HS-5 (cell line): ENCODE measurements at places on chromosomes 5 and 9.

- no peak for DNase-seq
These were observed 262.7 kb upstream of the KCNN2 start for GRCh38 chr5:114099161-114099560.

DNA sequence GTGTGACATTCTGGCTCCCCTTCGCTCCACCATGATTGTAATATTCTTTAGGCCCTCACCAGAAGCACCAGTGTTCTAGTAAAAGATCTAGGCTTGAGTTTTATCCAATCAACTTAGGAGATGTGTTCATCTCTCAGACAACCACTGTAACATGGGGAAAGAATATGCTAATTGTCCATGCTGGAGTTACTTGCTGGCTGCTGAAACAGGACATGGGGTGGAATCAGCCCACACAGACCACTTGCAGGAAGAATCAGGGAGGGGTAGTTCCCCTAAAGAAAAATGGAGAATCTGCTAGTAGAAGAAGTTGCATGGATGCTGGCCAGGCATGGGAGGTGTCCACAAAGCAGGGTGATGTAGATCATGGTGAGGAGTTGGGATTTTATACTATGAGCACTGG, 86.2 kb downstream of the FEM1C start:
- DNase-seq: no peak

DNA sequence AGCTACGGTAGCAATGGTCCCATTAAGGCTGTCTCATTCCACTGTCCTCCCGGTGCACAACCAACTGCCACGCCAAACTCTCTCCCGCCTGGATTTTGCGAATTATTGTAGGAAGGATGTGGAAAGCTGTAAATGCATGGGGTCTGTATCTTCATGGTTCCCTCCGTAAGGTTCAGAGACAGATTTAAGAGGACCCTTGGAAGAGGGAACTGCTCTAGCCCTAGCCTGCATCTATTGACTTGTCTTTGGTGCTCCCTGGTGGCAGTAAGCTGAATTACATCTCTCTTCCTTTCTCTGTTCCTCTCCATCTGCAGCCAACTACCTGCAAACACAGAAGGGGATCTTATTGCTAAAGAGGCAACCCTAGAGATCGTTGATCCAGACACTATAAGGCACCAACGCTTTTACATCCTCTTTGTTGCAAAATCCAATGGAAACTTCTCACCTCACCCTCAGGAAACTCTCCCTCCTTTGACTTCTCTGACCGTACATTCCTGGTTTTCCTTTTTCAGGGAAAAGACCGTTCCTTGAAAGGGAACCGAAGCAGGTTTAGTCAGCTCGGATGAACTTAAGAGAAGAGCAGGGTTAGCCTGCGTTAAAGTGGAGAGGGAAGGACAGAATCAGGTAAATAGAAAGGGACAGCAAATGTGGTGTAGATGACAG, 11.9 kb downstream of the CAPSL start:
- peak; percentile 54 for DNase-seq

GRCh38 chr9:130433168-130433946, 11.4 kb upstream of the ASS1 start:
- no peak for DNase-seq

- no peak for DNase-seq
These were observed 18.4 kb downstream of the TRIM32 start for GRCh38 chr9:116705531-116705930.

DNA sequence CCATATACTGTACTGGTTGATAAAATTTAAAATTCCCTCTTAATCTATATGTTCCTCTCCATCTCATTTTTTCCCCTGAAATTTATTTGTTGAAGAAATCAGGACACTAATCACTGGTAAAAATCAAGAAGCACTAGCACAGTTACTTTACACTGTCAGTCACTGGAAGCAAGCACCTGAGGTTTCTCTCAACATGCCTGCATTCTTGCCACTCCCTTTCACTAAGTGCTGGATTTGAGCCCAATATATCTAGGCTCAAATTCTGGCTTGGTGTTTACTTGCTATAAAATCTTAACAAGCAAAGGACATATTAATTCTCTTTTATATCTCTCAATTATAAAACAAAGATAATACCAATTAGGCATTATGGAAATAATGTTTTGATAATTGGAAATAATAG, 58.6 kb downstream of the DIAPH1 start:
- DNase-seq: no peak

DNA sequence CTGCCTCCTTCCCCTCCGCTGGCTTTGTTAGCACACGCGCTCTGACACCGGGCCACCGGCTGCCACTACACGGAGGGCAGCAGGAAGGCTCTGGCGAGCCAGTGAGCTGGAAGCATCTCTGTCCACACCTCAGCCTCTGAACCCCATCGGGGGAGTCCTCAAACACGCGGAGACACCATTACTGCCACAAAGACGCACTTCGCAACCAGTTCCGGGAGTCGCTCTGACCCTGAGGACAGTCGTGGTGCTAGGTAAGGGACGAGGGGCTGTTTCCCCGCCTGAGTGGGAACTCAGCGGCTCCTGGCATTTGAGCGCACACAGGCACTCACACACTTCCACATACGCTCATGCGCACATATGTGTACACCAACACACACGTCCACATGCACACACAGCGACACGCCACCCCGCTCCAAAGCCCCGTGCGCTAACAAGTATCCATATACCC, 160.0 kb downstream of the C9orf152 start:
- DNase-seq: no peak

DNA sequence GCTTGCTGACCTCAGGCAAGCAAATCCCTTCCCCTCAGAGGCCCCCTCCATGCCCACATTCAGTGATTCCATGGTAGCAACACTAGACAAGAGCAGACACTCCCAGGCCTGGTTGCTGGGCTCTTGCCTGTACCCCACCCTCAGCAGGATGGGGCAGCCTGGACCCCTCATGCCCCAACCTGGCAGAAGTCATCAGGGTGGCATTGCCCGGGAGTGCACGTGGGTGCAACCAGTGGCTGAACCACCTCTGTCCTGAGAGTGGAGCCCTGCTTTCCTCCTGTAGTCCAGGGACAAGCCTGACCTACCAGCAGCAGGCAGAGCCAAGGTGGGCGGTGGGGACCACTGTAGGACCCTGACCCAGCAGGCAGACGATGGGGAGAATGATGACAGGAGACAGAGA, 65.8 kb upstream of the TBC1D2 start:
- no peak for DNase-seq

DNA sequence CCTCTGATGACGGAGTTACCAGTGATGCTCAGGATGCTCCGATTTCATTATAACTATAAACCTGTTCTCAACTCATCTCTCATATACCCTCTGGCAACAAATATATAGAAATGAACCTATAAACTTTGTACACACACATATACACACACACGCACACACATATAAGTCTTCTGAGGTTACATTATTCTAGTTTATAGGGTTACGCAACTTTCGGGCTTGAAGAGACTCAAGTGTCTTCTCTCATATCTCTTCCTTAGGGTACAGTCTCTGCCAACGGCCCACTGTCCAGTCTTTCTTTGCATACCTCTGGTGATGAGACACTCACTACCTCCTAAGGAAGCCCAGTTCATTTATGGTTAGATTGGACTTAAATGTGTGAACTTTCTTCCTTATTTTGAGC, 69.4 kb upstream of the TBC1D2 start:
- DNase-seq: no peak

- DNase-seq: peak; percentile 95
These were observed 106.4 kb upstream of the ELL2 start for GRCh38 chr5:96067894-96068614.

GRCh38 chr5:45288746-45289145, 407.4 kb downstream of the HCN1 start:
- DNase-seq: no peak

- DNase-seq: no peak
These were observed at the start of gene CDO1 for GRCh38 chr5:115816226-115817081. Gene CDO1 (minus strand): TSS chr5:115816659. CDS start chr5:115816397, 262 bp downstream.

DNA sequence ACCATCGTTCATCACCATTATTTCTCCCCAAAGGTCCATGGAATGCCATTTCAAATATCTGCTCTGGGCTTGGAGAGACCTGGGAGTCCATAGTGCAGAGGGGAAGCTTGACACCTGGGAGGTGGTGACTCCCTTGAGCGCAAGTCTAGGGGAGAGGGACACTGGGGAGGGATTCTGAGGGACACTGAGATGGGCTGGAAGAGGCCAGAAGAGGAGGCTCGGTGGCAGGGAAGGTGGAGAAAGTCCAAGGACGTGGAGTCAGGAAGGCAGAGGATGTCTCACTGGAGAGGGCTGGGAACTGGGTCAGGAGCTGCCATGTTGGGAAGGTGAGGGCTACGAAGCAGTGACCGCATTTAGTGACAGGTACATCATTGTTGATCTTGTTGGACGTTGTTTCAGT, 160.3 kb upstream of the MVB12B start:
- no peak for DNase-seq

- no peak for DNase-seq
These were observed 94.0 kb downstream of the RAPGEF6 start for GRCh38 chr5:131541071-131541470.

- DNase-seq: no peak
These were observed 208.0 kb upstream of the ANKRD55 start for GRCh38 chr5:56440871-56441740.

- no peak for DNase-seq
These were observed 163.7 kb downstream of the FGF10 start for GRCh38 chr5:44225231-44226160.

DNA sequence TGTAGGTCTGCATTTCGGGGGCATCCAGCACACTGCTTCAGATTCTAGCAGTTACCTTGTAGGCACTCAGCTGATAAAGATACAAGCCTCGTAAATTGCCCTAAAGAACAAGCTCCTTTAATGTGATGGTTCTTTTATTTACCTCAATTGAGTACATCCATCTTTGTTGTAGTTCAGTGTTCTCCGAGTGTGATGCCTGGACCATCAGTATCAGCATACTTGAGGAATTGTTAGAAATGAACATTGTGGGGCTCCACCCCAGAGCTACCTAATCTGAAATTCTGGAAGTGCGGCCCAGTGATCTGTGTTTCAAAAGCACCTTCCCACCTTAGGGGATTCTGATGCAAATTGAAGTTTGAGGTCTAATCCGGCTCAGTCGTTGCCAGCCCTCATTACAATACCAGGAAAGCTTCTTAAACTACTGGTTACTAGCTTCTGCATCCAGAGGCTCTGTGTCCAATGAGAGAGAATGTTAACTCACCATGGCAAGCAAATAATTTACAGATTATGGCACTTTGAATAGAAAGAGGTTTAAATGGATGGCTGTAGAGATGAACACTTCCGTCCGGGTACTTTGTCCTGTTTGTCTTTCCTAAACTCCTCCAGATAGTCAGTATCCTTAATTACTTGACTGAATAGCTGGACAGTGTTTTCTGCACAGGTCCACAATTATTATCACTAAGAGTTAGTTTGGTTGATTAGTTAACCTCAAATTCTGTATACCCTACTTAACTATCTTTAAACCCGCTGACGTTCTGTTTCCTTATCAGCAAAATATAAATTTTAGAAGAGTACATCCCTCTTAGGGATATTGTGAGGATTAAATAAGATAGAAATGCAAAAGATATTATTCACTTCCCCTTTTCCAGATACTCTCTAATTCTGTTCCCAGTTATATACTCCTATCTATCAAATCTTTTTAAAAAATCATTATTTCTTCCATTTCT, 47.9 kb downstream of the RAI14 start:
- no peak for DNase-seq

- no peak for DNase-seq
These were observed 14.9 kb upstream of the TCOF1 start for GRCh38 chr5:150342583-150342982.

- no peak for DNase-seq
These were observed 144.7 kb downstream of the PCSK1 start for GRCh38 chr5:96288166-96288844.

- no peak for DNase-seq
These were observed 40.3 kb upstream of the CEP72 start for GRCh38 chr5:571791-572190.

DNA sequence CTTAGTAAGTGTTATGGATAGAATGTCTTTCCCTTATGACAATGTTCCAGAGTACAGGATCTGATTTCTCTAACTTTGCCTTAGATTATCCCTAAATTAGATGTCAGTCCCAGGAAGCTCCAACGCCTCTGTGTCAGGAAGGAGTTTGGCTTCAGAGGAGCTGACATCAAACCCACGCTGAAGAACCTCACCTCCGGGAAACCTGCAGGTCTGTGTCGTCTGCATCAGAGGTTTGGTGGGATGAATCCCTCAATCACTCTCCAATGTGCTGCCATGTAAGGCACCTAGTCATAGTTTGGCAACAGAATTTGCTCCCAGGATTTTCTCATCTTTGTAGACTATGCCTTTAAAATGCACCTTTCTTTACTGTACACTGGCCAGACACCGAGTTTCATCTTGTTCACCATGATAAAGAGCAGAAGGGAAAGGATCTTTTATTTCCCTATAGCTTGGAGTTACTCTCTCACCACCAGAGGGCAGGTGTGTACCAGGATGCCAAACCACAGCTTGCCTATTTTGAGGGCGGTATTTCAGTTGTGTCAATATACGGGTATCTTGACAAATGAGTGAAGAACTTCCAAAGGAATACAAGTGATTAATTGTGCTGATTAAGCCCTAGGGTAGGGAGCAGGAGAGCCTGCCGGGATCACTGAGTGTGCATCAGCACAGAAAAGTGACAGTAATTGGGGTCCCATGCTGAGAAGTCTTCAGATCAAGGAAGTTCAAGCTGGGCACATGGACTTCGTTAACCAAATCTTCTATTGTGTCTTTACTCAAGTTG, 23.4 kb downstream of the MINAR2 start:
- peak; percentile 32 for DNase-seq

- DNase-seq: no peak
These were observed 3.2 kb upstream of the FUBP3 start for GRCh38 chr9:130576176-130576575.

GRCh38 chr5:82164977-82165713, 113.0 kb downstream of the RPS23 start:
- no peak for DNase-seq

DNA sequence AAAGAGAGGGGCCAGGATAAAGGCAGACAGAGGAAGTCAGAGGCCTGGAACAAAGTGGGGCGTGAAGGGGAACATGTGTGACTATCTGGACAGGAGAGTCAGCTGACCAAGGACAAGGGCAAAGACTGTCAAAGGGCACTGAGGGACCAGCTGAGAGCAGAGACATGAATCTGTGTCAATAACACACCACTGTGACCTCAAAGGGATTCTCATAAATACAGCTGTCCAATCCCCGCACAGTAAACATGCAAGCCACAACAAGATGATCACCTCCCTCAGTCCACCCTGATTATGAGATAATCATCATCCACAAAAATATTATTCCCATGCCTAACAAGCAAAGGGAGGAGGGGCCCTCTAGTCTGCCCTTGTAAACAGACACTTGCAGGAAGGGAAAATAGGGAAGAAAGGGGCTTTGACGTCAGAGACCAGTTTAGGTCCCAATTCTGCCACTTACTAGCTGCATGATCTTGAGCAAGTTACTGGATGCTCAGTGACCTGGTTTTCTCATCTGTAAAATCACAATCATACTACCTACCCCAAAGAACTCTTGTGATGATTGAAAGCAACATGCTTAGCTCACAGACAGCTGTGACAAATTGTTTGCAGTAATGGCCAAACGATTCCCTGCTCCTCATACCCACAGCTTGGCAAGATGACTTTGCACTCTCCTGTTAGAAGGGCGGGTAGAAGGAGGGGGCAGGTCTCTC, 41.8 kb downstream of the RAPGEF1 start:
- DNase-seq: no peak
